HFFc6 (cell line): ENCODE measurements at places on chromosomes 7 and 10.

GRCh38 chr7:23873306-23873705 lies 163.3 kb downstream of the STK31 start:
- no peak for DNase-seq

- peak; percentile 11 for DNase-seq
These were observed 76.9 kb downstream of the FAM171A1 start for GRCh38 chr10:15293862-15294842.

GRCh38 chr7:151823566-151824372 lies 53.1 kb downstream of the PRKAG2 start:
- DNase-seq = no peak

GRCh38 chr7:157357129-157358040 lies 20.6 kb downstream of the DNAJB6 start:
- no peak for DNase-seq

- no peak for DNase-seq
These were observed 125.4 kb upstream of the FEZF1 start for GRCh38 chr7:122429926-122430325.

GRCh38 chr7:149776289-149776688 lies 2.9 kb upstream of the ZNF467 start:
- no peak for DNase-seq

GRCh38 chr7:3336042-3336665 lies 35.1 kb downstream of the SDK1 start:
- no peak for DNase-seq

- no peak for DNase-seq
These were observed 79.7 kb downstream of the CPVL start for GRCh38 chr7:29066641-29067040.

DNA sequence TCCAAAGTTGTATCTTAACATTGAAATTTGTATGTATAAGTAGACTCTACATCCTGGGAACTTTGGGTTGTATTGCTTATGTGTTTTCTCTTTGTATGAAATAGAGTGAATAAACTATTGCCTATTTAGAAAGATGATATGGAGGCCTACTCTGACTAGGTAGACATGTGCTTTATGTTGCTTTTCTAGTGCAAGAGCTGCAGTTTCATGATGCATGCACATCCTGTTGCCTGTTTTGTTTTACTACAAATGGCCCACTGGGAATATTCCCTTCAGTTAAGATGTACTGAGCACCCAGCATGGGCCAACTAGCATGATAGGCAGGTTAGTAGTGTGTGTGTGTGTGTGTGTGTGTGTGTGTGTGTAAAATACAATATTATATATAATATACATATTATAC lies 282.1 kb upstream of the LRGUK start:
- no peak for DNase-seq

DNA sequence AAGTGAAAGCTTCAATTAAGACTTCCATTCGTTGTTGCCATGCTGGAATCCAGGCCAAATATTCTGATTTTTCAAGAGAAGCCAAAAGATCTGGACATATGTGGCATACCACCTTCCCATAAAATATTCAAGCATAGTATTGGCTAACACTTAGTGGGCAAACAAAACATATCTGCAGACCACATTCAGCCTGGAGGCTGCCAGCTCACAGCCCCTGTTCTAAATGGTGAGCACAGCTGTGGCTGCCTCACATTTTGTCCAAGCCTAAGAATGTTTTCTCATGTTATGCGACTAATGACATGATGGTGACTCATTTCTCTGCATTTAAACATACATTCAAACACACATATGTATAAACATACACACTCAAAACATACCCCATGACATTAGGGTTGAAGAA lies 10.6 kb upstream of the CALU start:
- peak; percentile 54 for DNase-seq

GRCh38 chr10:107657851-107658250 lies 493.3 kb upstream of the SORCS1 start:
- no peak for DNase-seq

- no peak for DNase-seq
These were observed 88.5 kb downstream of the TCERG1L start for GRCh38 chr10:131222986-131223385.

- no peak for DNase-seq
These were observed 288.3 kb upstream of the MKLN1 start for GRCh38 chr7:131039355-131039762.

DNA sequence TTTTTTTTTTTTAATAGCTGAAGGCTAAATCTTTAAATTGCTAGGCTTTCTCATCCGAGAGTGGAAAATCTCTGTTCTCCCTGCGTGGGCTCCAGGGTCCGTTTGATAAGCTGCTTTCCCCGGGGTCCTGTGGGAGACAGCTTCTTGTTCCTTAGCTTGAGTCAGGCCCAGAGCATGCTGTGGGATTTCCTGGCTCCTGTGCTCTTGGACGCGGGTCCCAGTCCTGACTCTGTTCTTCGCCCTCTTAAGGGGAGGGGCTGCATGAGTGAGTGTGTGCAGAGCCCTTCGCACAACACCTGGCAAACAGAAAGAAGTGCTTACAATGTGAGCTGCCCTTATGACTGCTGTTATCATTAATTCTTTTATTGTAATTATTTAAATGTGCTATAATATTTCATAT lies 133.5 kb downstream of the TACC2 start:
- DNase-seq = no peak

GRCh38 chr10:124155781-124156435 lies 62.5 kb upstream of the CHST15 start:
- no peak for DNase-seq

- DNase-seq = no peak
These were observed 112.6 kb downstream of the EEPD1 start for GRCh38 chr7:36265680-36266079.

GRCh38 chr10:115171392-115171960 lies 78.3 kb downstream of the ATRNL1 start:
- no peak for DNase-seq

GRCh38 chr7:152180587-152180986 lies 155.1 kb downstream of the GALNT11 start:
- no peak for DNase-seq

DNA sequence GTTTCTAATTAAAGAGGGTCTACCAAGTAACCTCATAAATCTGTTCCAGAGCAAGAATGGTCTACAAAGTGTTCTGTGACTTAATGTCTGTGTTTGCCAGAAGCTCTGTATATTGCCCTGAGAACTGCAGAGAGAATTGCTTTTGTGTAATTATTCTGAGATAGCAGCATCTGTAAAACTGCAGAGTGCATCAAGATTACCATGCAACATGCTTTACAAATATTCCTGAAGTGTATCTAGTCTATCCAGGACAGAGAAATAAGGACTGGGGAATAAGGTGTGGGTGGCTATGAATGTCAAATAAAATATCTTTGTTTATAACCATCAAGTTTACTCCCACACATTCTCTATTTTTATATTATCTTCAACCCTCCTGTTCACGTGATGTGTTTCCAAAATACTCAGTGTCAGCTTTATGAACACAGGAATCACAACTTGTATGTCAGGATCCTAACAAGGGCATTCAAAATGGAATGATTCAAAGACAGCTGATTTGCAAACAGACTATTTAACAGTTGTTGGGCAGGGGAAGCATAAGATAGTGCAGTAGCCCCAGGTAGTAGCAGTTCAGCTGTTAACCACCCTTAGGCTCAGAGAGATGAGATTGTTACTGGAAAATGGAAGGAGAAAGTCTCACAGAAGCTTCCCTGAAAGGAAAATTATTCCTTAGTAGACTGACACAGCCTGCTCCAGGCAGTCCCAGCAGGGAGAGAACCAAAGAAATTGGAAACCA lies 15.3 kb upstream of the LIPA start:
- DNase-seq = no peak

GRCh38 chr10:110834629-110835301 lies 37.0 kb upstream of the PDCD4 start:
- no peak for DNase-seq

DNA sequence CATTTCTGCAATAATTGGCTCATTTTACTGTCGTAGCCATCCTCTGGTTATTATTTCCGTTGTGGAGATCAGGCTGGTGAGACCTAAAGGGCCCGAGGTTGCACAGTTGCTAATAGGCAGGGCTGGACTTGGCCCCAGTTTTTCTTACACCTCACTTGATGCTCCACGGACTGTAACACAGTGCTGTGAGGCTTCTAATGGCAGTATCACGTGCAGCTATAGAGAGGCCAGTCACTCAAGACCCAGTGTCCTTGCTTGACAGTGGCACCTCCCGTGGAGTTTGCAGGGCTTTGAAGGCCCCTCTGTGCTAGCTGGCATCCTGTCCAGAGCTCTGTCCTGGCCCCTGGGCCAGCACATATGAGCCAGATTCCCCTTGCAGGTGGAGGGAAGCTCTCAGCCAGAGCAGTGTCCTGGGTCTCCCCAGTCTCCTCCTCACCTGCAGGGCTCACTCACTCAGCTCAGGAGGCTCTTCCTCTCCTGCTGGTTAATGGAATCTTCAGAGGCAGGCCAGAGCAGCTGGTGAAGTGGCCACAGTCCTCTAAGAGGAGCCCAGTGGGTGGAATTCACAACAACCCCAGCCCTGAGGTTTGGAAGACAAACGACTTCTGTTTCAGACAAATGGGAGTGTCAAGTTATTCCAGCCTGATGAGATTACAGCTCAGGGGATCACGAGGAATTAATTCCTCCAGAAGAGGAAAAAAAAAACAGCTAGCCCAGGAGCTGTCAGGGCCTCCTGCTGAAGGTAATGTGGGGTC lies 114.2 kb upstream of the FAM180A start:
- DNase-seq = no peak

DNA sequence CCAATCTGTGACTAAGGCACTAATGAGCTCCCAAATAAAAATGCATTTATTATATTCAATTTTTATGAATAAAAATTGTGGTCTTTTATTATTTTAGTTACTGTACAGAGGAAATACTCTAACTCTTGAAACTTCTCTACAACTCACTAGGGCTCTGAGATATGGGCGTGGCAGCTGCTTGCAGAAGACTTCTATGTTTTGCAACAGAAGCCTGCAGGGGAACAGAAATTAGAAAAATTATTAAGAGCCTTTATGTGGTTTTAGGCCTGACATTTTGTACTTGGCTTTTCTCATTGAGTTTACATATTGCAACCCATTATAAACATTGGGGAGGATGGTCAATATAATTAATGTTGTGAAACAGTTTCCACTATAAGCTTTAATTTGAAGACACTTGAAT lies 581.4 kb downstream of the TNS3 start:
- DNase-seq = no peak

DNA sequence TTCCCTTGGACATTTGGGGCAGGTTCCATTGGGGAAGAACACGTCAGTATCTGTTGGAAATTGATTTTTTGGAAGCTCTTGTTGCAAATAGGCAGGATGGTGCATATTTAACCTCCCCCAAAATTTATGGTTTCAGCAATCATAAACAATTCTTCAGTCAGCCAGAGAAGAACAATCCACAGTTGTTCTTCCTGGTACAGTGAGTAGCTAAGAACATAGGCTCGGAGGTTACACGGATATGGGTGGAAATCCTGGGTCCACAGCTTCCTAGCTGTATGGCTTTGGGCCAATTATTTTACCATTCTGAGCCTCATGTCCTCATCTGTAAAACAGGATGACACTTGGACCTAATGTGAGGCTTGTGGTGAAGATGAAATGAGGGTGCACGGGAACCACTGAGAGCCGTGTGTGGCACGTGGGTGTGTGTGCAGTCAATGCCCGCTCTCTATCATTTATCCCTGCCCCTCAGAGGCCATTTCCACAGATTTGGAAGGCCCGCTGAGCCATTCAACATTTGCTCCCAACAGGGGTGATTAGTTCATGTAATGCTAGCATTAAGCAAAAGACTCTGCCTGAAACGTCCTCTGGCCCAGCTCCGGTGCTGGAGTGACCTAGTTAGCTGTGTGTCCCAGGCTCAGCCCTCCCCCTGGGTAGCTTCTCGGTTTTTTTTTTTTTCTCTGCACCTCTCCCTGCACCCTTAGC lies 9.7 kb downstream of the CAMK1D start:
- no peak for DNase-seq

GRCh38 chr7:47782792-47783191 lies 165.5 kb downstream of the PKD1L1 start:
- DNase-seq = no peak

GRCh38 chr7:5469375-5470166 lies 45.9 kb upstream of the TNRC18 start:
- no peak for DNase-seq

- no peak for DNase-seq
These were observed 486.1 kb downstream of the SEMA3D start for GRCh38 chr7:84700563-84701370.

- peak; percentile 65 for DNase-seq
These were observed 100.8 kb upstream of the STK17A start for GRCh38 chr7:43481902-43482678.

- DNase-seq = no peak
These were observed 1.5 kb downstream of the SRI start for GRCh38 chr7:88218429-88218745.

- peak; percentile 39 for DNase-seq
These were observed 8.0 kb upstream of the EPHA1 start for GRCh38 chr7:143416565-143417149.

- peak; percentile 52 for DNase-seq
These were observed 18.1 kb upstream of the CAMK2G start for GRCh38 chr10:73892310-73893030.

- no peak for DNase-seq
These were observed 356 bp downstream of the ADCYAP1R1 start for GRCh38 chr7:31052487-31052840.

DNA sequence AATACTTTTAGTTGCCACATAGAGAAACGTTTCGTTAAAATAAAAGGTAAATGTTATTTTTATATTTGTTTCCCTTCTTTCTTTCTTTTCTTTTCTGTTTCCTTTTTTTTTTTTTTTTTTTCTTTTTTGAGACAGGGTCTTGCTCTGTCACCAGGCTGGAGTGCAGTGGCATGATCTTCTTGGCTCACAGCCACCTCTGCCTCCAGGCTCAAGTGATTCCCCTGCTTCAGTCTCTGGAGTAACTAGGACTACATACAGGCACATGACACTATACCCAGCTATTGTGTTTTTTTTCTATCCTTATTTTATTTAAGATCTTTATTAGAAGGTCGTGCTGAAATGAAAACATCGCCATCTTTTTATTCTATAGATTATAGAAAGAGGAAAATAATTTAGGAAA lies 661.8 kb upstream of the MBL2 start:
- DNase-seq = no peak

DNA sequence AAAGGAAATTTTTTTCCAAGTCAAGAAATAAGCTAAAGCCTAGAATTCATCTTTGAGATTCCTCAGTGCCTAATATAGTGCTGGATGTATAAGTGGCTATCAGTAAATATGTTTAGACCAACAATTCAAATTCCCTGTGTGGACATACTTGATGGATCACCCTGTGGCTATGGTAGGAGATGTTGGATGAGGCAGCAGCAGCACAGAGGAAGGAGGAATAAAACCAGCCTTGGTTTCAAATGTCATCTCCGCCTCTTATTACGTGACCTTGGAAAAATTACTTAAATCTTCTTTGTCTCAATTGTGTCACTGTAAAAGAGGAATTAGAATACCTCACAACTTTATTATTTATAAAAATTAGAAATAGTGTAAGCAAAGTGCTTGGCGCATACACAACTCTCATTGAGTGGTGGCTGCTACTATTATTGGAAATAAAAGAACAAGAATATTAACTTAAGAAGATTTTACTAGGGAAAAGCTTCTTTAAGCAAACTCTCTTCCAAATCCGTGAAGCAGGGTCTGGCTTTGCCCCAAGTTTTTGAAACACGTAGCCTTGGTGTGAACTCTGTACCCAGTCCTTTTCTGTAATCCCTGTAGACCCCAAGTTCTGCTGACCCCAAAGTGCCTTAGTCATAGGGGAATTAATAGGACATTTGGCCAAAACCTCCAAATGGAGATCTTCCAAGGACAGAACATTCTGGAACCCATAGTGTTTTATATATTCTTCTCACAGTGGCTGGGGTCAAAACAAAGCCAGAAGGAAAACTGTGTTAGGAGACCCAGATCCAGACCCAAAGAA lies 283.8 kb downstream of the PTEN start:
- DNase-seq = no peak
